Aorta (tissue), 5 donors: ENCODE measurements at places on chromosomes 6 and 20. TPM values are rescaled to one million over a fixed set of nuclear protein-coding genes. Genes with fewer than 3 reads are reported as not detected.

GSTA2 gene
- total RNA-seq = not detected

ACAT2 gene
- 16.5 TPM for total RNA-seq

NUS1 gene
- 30.5 TPM for total RNA-seq

SLC22A23 gene
- total RNA-seq = 9.4 TPM

- no peaks in the 10 kb centered on the region for H3K27me3 ChIP-seq
- no peak for DNase-seq
- no peak overlapping the region for H3K27ac ChIP-seq
- no peak overlapping the region for H3K4me3 ChIP-seq
- no peaks in the 10 kb centered on the region for H3K36me3 ChIP-seq
Observed at GRCh38 chr6:582370-582769, 74.5 kb downstream of the HUS1B start.

DNA sequence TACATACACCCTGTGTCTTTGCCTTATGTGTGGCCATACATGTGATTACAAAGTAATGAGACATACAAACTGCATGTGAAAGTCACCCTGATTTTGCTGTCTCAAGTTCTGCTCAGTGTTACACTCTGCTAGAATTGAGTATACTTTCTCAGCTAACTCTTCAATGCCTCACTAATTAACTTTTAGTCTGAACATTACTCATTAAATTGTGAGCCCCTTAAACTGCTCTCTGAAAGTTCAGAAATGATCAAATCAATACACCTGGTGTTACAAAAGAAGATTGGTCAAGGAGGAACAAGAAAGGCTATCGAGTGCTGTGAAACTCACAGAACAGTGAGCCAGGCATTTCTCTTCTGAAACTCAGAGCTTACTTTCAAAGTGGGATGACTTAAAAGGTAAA lies 71.3 kb downstream of the MKKS start:
- DNase-seq = no peak
- H3K27me3 ChIP-seq = no peaks in the 10 kb centered on the region
- no peaks in the 10 kb centered on the region for H3K36me3 ChIP-seq
- H3K4me3 ChIP-seq = no peak overlapping the region
- H3K27ac ChIP-seq = no peak overlapping the region
- no peaks in the 10 kb centered on the region for H3K4me1 ChIP-seq

DNA sequence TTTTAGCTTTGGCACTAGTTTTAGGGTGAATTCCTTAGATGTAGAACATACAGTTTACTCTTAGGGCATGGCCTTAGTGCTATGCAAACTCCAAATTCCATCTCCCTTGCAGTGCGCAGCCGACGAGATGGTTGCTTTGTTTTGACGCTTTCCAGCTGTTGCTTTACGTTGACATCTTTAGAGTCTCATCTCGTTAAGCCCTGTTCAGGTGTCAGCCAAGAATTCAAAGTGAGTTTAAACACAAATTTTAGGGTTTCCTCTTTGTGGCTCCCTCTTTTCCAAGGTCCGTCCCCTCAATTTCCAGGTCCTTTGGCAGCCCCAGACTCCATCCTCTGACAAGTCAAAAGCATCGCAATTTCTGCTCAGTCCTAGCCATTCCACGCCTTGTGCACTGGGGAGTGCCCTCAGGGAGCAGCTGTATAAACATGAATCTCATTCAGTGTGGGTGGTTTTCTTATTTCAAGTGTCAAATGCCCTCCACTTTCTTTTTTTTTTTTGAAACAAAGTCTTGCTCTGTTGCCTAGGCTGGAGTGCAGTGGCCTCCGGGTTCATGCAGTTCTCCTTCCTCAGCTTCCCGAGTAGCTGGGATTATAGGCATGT lies 14.1 kb upstream of the MAK start:
- no peaks in the 10 kb centered on the region for H3K4me1 ChIP-seq
- no peak overlapping the region for H3K27ac ChIP-seq
- H3K36me3 ChIP-seq = no peaks in the 10 kb centered on the region
- H3K27me3 ChIP-seq = no peaks in the 10 kb centered on the region

- no peak overlapping the region for H3K4me3 ChIP-seq
- H3K27ac ChIP-seq = no peak overlapping the region
- H3K27me3 ChIP-seq = no peaks in the 10 kb centered on the region
- no peak for DNase-seq
- H3K4me1 ChIP-seq = no peaks in the 10 kb centered on the region
Observed at GRCh38 chr6:33731751-33732282, 14.9 kb downstream of the IP6K3 start.

- no peak for DNase-seq
- H3K27me3 ChIP-seq = no peaks in the 10 kb centered on the region
- H3K4me3 ChIP-seq = no peak overlapping the region
- H3K36me3 ChIP-seq = peaks cover 2% of the 10 kb centered on the region
- no peak overlapping the region for H3K27ac ChIP-seq
Observed at GRCh38 chr6:117559299-117559698, 43.0 kb downstream of the GOPC start.
